GM12865 (cell line): ENCODE measurements at places on chromosomes 6 and 20.

DNA sequence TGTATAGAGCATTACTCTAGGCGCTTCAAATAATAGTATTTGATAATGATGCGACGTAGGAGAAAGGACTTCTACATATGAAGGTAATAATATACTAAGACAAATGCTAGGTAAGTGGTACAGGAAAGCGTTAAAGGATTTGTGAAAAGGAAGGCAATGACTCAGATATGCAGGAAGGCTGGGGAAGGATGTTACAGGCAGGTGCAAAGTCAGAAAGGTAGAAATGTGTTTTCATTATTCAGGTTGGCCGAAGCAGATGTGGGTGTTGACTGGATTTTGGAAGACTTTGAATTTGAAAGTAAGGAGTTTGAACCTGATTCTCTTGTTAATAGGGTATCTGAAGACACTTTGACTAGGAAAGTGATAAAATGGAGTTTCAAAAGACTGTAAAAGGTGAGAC lies 51.0 kb downstream of the STK4 start:
- no peak for DNase-seq

DNA sequence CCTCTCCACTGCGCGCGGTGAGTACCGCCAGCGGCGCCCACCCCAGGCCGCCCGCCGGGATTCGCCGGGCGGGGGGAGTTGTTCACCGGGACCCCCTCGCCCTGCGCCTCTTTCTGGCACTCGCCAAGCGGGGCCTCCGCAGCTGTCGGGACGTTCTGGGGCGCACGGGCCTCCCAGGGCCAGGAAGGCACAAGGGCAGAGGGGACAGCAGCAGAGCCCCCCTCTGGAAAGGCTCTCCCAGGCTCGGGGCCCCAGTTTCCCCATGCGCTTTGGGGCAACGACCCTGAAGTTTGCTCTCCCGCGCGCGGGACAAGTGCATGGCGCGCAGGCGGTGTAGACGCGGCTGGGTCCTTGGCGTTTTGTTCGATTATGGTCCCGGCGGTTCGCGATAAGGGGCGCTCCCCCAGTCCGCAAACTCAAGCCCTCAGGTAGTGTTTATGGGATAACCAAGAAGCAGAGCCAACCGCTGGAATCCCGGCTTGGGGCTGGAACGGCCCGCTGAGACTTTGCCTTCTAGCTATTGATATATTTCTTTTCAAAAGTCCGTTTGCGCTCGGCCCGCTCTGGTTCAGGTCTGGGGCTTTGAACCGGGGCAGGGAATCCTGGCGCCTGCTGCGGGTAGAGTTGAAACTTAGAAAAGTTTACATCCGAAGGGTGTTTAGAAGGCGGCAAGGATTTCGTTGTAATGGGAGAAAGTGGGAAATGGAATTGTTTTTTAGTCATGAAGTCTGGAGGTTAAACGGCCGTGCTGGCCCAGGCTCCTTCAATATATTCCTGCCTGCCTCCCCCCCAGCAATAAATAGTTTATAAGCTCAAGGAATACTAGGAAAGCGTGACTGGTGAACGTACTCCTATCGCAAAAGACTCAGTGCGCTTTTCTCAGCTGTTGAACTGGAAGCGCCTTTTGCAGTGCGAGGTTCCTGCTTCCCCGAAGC lies 595 bp downstream of the EYA2 start:
- peak; percentile 41 for DNase-seq

DNA sequence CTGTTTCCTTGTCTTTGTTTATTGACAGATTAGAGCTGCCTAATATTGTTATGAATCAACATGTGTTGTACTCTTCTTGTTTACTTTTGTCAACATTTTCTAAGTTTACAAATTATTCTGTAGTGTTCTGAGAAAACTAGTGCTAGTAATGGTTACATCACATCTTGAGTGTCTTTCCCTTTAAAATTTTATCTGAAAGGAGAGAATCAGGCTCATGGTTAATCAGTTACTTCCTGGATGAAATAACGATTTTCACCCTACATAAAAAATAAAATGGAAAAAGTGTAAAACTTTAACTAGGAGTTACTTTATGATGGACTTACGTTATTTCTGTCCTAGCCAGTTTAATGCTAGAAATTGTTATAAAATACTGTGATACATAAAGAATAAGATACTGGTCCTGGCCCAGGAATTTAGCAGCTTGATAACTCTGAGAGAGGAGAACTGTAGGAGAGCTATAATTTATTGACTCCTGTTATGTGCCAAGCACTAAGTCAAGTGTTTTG lies 26.4 kb upstream of the BMP5 start:
- no peak for DNase-seq

GRCh38 chr6:53375847-53376246 lies 27.1 kb upstream of the ELOVL5 start:
- no peak for DNase-seq

- DNase-seq = no peak
These were observed 29.8 kb upstream of the SIRT5 start for GRCh38 chr6:13544454-13545186.

- DNase-seq = no peak
These were observed 66.5 kb downstream of the DTNBP1 start for GRCh38 chr6:15596186-15596896.

DNA sequence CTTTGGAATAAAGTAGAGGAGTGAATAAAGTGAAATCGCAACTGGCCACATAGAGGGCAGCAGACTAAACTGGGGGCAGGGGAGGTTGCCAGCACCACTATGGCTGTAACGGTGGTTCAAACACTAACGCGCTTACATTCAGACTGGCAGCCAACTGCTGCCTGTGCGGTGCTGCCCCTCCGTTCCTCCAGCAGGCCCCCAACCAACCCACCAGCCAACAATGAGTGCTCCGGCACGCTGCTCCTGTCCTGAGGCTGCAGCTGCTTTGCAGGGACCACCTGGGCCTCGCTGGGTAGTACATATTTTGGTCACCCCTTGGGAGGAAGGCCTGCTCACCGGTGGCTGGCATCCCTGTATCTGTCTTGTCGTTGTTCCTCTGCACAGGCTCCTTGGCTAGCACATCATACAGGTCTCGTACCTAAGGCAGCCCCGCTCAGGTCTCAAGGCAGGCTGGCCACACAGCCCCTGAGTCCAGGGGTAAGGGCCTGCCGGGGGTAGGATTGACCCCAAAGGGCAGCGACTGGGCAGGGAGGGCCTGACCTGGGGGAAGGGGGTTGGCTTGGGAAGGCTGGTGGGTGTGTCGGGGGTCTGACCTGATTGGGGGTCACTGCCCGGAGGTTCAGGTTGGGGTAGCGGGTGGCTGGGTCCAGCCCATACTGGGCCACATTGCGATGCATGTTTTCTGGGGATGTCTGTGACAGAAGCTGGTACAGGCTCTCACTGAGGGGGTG lies 6.3 kb downstream of the MICAL1 start:
- DNase-seq = no peak

GRCh38 chr6:160930547-160931377 lies 60.8 kb upstream of the MAP3K4 start:
- peak; percentile 61 for DNase-seq

- no peak for DNase-seq
These were observed 6.5 kb downstream of the PTPRK start for GRCh38 chr6:128513878-128514277.

- DNase-seq = peak; percentile 64
These were observed 372.8 kb upstream of the JARID2 start for GRCh38 chr6:14873101-14873500.

GRCh38 chr6:111985202-111985731 lies 68.6 kb upstream of the CCN6 start:
- DNase-seq = no peak

- DNase-seq = no peak
These were observed 60.1 kb upstream of the PHIP start for GRCh38 chr6:79138146-79138545.

- DNase-seq = no peak
These were observed 115.9 kb upstream of the NRSN1 start for GRCh38 chr6:24010133-24010532.

- DNase-seq = no peak
These were observed 9.9 kb downstream of the RALGAPA2 start for GRCh38 chr20:20702330-20703245.

GRCh38 chr6:157755746-157756411 lies 67.2 kb upstream of the SNX9 start:
- no peak for DNase-seq

GRCh38 chr6:21437581-21437980 lies 156.0 kb upstream of the SOX4 start:
- no peak for DNase-seq

DNA sequence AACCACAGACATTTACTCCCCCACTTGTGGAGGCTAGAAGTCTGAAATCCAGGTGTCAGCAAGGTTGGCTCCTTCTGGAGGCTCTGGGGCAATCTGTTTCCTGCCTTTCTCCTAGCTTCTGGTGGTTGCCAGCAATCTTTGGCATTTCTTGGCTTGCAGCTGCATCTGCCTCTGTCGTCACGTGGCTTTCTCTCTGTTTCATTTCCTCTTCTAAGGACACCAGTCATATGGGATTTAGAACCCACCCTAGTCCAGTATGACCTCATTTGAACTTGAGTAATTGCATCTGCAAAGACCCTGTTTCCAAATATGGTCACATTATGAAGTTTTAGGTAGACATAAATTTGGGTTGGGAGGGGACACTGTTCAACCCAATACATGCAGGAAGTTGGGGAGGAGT lies 56.2 kb upstream of the EPB41L1 start:
- peak; percentile 75 for DNase-seq

- DNase-seq = no peak
These were observed 10.7 kb downstream of the SOD2 start for GRCh38 chr6:159682295-159682694.

DNA sequence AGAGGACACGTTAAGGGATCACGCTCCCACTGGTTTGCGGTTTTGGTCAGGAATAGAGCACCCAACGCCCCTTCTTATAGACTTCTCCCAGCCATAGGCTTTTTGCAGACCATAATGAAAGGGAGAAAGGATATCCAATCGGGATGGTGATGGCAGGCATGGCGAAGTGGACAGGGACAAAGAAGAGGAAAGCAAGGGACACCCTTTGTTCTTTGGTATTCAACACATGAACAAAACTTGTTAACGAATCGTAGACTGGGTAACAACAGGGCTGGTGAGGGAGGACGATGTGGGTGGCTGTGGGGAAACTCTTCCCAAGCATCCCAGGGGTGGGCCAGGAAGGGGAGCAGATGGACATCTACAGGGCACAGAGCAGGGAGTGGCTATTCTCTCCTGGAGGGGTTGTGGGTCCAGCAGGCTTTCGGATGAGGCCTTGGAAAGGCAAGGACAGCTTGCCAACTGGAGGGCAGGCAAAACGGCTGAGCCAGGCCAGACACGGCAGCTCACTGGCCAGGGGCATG lies 1.4 kb upstream of the HSP90AB1 start:
- no peak for DNase-seq

GRCh38 chr20:11302436-11302835 lies 615.3 kb upstream of the BTBD3 start:
- DNase-seq = no peak

- DNase-seq = peak; percentile 55
These were observed 97.7 kb downstream of the KCNB1 start for GRCh38 chr20:49384437-49385434.

- no peak for DNase-seq
These were observed 44.1 kb upstream of the TXNDC5 start for GRCh38 chr6:7954477-7955200.

DNA sequence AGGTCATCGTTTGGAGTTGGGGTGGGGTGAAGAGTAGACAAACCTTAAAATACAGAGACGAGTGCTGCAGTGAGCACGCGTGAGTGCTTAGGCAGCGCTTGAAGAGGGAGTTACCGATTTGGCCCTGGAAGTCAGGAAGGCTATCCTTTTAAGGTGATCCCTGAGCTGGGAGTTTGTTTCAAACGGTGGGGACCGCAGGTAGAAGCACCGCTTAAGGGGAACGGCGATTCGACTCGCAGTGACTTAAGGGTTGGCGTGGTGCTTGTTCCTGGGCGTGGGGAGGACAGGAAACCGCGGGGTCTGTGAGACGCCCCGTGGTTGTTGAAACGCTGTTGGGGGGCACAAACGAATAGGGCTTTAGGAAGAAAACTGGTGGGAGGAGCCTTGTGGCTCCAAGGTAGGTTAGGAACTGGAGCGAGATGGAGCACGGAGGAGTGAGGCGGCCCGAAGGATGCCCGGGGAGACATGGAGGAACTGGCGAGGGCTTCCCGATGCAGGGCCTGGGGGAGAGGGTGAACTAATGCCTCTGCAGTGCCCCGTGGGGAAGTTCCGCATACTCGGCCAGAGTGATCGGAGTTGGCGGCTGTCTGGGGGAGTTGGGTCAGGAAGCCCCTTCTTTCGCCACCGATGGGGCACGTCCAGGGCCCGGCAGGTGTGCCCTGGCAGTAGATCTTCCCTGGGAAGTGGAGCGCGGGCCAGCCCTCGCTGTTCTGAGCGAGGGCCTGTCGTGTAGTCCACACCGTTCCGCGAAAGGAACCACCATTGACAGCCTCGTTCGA lies 1.3 kb upstream of the CDYL start:
- DNase-seq = no peak

DNA sequence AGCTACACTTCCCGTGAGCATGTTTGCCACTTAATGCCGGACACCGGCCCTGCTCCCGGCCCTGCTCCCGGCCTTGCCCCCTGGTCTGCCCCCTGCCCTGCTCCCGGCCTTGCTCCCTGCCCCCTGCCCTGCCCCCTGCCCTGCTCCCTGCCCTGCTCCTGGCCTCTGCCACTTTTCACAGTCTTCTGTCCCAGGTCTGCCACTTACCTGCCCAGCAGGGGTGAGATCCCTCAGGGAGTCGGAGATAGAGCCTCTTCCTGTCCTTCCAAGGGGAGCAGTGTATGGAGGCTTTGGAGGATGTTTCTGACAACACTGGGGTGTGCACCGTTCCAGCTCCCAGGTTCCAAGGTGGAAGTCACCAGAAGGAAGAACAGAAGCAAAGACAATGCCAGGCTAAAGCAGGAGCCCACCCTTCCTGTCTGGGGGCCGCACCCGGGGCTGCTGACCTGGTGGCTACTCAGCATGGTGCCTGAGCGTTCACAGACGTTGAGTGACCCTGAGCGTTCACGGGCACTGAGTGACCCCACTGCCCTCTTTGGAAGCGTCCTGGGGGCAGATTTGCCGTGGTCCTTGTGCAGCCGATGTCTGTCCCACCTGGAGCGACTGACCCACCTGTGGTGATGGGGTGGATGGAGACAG lies 199.8 kb downstream of the DLL1 start:
- DNase-seq = no peak

DNA sequence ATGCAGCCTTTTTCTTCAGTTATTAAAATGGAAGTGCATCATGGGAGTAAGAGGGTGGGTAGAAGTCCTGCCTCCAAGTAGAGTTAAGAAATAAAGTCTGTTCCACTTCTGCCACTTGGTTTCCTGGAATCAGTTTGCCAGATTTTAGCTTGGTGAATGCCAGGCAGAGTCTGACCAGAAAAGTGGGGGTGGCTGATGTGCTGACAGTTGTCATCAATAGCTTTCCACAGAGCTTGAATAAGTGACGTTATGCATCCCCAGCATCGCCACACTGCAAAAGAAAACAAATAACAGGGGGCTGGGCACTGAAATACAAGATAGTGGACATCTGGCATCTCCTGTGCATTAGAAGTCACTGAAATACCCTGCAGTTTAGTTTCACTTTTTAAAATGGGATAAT lies 30.8 kb upstream of the CEP162 start:
- DNase-seq = no peak

DNA sequence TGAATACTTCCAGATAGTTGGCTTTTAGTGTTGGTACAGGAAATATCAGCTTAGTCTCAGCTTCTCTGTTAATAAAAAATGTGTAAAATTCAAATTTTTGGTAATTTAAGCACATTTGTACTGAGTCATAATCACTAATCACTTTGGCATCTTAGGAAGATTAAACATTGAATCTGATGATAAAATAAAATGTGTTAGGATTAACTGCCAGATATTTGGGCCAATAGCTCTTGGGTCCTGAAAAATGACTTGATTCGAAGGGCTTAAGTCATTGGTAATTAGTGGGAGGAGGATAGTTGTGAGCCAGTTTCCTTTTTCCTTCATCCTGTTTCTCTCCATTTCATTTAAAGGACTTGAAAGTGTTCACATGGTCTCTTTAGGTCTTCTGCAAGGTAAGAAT lies 426.1 kb downstream of the RFPL4B start:
- no peak for DNase-seq
